ENCODE measurements at places on chromosomes 11 and 22. TPM values are rescaled to one million over a fixed set of nuclear protein-coding genes. Genes with fewer than 3 reads are reported as not detected.

DNA sequence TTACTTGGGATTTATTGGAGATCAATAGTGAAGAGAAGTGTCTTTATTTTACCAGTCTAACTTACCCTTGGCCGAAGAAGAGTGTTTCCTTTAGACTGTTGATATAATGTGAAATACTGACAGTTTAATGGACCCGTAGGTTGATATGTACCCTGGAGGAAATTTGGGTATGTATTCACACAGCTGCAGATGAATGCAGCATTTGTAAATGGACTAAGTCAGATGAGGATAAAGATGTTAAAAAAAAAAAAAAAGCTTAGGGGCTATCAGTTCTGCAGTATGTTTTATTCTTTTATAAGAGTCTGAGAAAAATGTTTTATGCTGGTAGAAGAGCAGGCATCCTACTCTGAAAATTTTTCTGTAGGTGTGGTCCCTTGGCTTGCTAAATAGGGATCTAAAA lies 2.7 kb downstream of the REXO2 start:
- no peaks in the 10 kb centered on the region for H3K27me3 ChIP-seq
- H3K4me1 ChIP-seq, result peaks cover 17% of the 10 kb centered on the region
- no peak overlapping the region for H3K4me3 ChIP-seq
- no peak overlapping the region for H3K27ac ChIP-seq
- H3K36me3 ChIP-seq, result peaks cover 9% of the 10 kb centered on the region
- no peak for DNase-seq

MUC5AC gene
- not detected for total RNA-seq

SCT gene
- total RNA-seq, result not detected

LMNTD2 gene
- total RNA-seq, result 0.86 TPM

GRCh38 chr11:78000193-78000592 lies 5.7 kb upstream of the INTS4 start:
- DNase-seq, result no peak
- no peaks in the 10 kb centered on the region for H3K36me3 ChIP-seq
- no peak overlapping the region for H3K27ac ChIP-seq
- no peaks in the 10 kb centered on the region for H3K27me3 ChIP-seq

MAJIN gene
- not detected for total RNA-seq

- no peaks in the 10 kb centered on the region for H3K27me3 ChIP-seq
- DNase-seq, result no peak
- H3K4me1 ChIP-seq, result no peaks in the 10 kb centered on the region
These were observed 17.8 kb downstream of the PRRG4 start for GRCh38 chr11:32847511-32847910.

DNA sequence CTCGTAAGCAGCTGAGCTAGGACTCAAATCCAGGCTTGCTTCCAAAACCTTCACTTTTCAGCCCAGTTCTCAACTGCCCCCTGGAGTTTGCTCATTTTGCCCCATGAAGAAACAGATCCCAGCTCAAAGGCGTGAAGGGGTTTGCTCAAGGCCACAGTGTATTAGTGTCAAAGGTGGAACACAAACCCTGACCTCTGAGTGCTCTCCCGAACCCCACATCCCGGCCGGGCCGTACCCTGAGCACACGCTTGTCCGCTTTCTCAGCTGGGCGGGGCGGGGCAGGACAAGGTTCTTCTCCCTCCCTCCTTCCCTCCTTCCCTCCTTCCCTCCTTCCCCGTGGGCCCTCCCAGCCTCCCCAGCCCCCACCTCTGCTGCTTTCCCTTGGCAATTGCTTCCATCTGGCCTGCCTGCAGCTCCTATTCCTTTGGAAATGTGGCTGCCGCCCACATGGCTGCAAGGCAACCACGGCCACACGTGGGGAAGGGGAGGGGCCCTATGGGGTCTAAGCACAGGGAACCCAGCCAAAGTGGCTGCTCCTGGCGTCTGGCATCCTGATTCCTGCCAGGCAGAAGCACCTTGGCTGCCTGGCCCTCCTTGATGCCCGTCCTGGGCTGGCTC lies 4.1 kb downstream of the ST3GAL4 start:
- H3K4me1 ChIP-seq, result no peaks in the 10 kb centered on the region
- peak; percentile 76 for DNase-seq
- H3K27me3 ChIP-seq, result no peaks in the 10 kb centered on the region

- no peaks in the 10 kb centered on the region for H3K36me3 ChIP-seq
- DNase-seq, result peak; percentile 81
- peak within 1 kb of the TSS; percentile 56 for H3K4me3 ChIP-seq
- no peaks in the 10 kb centered on the region for H3K4me1 ChIP-seq
- H3K27me3 ChIP-seq, result no peaks in the 10 kb centered on the region
These were observed at the start of gene IGSF9B for GRCh38 chr11:133956650-133957633. IGSF9B (minus strand) TSS chr11:133956968; CDS start chr11:133956754, 214 bp downstream.

A4GALT gene
- total RNA-seq, result 40.8 TPM

DNA sequence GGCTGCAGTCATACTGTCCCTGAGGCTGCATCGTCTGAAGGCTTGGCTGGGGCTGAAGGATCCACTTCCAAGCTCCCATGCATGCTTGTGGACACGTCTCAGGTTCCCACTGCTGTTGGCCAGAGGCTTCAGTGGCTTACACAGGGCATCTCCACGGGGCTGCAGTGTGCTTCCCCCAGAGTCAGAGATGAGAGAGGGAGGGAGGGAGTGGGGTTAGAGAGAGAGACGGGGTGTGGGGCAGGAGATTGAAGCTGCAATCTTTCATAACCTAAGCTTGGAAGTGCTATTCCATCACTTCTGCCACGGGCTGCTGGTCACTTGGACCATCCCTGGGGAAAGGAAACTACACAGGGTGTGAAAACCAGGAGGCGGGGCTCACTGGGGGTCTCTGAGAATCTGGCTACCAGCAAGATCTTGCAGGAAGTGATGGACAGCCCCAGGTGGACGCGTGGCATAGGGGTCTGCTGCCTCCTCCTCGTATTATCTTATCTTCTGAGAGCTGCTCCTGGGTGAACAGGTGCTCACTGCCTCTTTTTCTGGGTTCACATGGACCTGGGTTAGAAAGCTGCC lies 63.0 kb upstream of the MYEOV start:
- H3K4me3 ChIP-seq, result no peak overlapping the region
- no peaks in the 10 kb centered on the region for H3K27me3 ChIP-seq
- no peaks in the 10 kb centered on the region for H3K4me1 ChIP-seq
- no peak overlapping the region for H3K27ac ChIP-seq
- no peak for DNase-seq

CHRDL2 gene
- total RNA-seq, result 4.2 TPM

RIMBP3B gene
- 0.08 TPM for total RNA-seq

Data from right atrium auricular region (tissue), 2 donors.